NCI-H2029 treated with DMSO at 0.1 percent for 48 hours (cell line): ENCODE measurements at places on chromosomes 2 and 18.

GRCh38 chr2:155456222-155456621, 757.7 kb downstream of the KCNJ3 start:
- no peak for DNase-seq

- DNase-seq: no peak
These were observed 367.0 kb downstream of the NR4A2 start for GRCh38 chr2:155965415-155966063.

DNA sequence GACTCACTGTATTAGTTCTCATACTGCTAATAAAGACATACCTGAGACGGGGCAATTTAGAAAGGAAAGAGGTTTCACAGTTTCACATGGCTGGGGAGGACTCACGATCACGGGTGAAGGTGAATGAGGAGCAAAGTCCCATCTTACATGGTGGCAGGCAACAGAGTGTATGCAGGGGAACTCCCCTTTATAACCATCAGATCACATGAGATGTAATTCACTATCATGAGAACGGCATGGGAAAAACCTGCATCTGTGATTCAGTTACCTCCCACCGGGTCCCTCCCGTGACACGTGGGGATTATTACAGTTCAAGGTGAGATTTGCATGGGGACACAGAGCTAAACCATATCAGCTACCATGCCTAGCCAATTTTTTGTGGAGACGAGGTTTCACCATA, 168.2 kb downstream of the NEDD4L start:
- DNase-seq: no peak

DNA sequence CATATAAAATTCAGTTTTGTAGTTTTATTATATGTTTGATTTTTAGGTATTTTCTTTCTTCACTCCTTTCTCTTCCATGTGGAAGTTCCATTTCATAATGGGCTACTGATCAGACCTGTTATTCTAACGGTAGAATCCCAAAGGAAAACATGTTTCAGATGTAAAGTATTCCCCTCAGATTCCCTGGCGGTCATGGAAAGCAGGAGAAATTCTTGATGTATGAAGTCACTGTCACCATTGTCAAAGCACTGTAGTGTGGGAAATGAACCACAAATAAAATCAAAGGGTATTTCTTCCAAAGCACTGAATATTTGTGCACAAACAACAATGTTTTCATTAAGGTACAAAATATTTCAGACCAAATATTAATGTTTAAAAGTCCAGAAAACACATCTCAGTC, 237.3 kb upstream of the KLHL14 start:
- no peak for DNase-seq

DNA sequence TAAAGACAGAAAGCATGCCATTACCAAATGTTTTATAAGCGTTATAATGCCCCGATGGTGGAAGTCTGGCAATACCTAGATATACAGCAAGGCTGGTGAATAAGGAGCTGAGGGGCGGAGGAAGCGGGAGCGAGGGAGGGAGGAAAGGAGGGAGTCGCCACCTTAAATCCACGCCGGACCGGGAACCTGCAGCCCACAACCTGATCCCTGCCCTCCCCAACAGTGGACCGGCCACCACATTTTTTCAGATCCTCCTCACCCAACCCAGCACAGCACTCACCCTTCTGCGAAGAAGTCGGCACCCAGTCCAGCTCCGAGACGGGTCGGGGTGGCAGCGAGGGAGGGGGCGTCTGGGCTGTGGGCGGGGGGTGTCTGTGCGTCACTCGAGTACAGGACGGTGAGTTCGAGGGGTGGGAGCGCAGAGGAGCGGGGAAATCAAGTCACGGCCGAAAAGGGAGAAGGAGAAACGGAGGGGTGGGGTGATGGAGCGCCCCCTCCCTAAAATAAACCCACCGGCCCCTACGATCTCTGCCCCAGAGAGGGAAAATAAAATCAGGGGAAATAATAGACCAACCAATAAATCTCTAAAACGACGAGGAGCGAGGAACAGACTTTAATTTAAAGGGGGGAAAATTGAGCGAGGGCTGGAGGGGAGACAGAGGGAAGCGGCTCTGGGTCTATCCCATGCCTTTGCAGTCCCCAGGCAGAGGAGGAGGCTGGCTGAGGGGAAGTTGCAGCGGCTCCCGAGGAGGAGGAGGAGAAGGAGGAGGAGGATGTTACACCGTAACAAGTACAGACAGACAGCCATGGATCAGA, 96.5 kb upstream of the SERTAD2 start:
- DNase-seq: no peak

- no peak for DNase-seq
These were observed 28.8 kb downstream of the WDFY1 start for GRCh38 chr2:223916181-223916920.

GRCh38 chr2:230447455-230448451, 31.8 kb downstream of the SP100 start:
- DNase-seq: no peak

DNA sequence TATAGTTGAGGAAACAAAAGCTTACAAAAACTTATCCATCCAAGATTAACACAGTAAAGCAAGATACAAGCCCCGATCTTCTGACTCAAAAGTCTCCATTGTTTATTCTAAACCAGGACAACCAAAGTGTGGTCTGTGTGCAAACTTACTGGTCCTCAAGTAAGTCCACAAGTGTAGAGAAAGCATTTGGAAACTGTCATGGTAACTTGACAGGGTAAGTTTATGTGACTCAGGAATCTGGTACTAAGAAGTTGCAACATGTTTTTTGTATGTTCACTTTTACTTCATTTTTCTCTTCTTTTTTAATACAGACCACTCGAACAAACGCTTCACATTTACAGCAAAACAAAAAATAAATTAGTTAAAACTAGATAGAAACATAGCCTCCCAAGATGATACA, 9.4 kb downstream of the MBD2 start:
- DNase-seq: no peak

GRCh38 chr18:60831971-60832370, 459.4 kb upstream of the MC4R start:
- no peak for DNase-seq

- no peak for DNase-seq
These were observed 22.3 kb downstream of the GNLY start for GRCh38 chr2:85716346-85716914.

GRCh38 chr2:120791243-120791961, 55.7 kb downstream of the GLI2 start:
- DNase-seq: no peak

DNA sequence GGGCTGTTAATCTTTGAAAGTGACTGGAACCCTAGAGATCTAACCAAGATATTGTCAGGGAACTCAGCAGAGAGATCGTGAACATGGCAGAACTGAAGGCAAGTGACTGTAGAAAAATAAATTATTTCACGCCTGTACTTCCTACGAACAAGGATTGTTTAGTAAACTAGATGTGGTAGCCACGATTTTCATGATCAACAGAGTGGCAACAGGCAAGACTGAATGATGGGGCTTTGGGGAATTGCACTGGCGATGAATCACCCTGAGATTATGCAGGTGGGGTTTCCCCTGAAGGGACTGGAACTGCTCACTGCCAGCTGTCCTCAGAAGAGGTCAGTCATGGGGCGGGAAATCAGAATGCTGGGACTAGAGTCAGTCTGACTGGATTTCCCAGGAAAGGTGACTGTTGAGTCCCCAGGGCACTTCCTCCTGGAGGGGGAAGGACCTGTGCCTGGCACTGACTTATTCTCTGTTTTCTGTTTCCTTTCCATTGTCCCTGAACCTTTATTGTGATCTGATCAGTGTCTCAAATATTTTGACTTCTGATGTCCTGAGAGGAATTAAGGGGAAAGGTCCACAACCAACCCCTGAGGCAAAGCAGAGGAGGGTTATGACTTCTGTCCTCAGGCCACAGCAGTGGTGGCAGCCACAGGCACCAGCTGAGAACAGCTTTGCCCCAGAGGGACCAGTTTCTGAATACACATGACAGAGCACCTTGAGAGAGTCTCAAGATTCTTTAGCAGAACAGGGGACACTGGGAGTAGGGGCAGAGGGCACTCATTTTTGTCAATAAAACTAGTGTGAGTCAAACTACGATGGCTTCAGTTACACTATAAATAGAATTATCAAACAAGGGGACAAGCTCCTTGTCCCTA, 70.0 kb downstream of the NAB1 start:
- DNase-seq: no peak

- DNase-seq: no peak
These were observed 6.2 kb upstream of the ARHGEF4 start for GRCh38 chr2:130830538-130830937.

- no peak for DNase-seq
These were observed 330.1 kb downstream of the ERBB4 start for GRCh38 chr2:212208467-212208866.

GRCh38 chr2:106841886-106842645, 43.9 kb downstream of the ST6GAL2 start:
- peak; percentile 79 for DNase-seq

DNA sequence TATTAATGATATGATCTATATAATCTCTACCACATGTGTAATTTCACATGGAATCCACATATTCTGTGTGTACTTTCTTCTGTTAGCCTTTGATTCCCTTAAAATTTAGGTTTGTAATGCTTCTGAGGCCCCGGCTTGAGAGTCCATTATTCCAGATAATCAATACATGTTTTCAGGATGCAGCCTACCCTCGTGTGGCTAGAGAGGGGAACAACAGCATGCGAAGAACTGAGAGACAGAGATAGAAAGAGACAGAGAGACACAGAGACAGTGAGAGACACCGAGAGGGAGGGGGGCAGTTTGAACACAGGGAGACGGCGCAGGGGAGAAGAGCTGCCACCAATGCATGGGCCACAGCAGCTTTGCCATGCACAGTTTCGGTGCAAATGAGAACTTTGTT, 185.4 kb downstream of the SNTG2 start:
- no peak for DNase-seq

DNA sequence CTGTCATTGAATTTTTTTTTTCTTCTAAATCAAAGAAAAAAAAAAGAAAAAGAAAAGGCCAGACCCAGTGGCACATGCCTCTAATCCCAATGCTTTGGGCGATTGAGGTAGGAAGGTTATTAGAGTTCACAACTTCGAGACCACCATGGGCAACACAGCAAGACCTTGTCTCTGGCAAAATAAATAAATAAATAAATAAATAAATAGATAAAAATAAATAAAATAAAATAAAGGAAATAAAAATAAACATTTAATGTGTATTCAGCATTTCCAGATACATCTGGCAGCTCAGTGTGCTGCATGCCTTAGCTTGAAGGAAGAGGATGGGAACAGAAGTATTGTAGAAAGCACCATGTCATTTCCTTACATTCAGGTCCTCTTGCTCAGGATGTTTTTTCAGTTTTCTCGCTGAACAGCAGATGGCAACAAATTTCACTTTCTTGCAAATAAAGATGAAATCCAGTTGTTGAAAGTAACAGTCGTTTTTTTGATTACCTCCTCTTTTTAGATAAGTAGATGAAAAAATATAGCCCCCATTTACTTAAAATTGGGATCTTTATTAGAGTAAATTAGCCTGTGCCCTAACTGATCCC, 25.7 kb upstream of the FAM178B start:
- DNase-seq: peak; percentile 14

DNA sequence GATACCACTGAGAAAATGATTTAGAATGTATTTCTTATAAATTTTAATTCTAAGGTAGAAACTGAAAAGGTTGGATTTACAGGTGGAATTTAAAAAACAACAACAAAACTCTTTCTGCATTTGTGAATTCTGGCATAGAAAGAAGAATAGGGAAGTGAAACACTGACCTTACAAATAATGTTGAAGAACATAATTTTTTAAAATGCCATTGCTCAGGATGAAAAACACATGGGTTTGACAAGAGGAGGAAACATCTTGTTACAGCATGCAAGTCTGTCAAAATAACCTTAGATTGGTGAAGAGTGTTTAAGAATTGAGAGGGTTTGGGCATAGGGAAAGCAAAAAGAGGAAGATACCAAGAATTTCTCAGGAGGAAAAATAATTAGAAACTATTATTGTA, 184.3 kb downstream of the UBE2E3 start:
- DNase-seq: no peak

GRCh38 chr2:2007551-2008501, 263.5 kb upstream of the PXDN start:
- no peak for DNase-seq

DNA sequence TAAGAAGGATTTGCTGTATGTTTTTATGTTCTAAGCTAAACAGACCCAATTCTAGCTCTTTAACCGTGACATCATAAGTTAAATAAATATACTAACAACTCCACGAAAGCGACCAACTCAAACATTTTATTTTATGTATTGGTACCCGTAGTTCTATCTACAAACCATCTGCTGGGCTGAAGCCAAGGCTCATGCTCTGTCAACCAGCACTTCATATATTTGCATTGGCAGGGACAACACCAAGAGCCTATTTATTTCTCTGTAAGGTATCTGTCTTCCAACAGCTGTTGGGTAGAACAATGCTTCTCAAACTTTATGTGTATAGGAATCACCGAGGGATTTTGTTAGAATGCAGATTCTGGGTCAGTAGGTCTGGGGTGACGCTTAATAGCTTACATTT, 64.5 kb downstream of the PID1 start:
- peak; percentile 77 for DNase-seq
